ENCODE measurements at places on chromosomes 3 and 15. TPM values are rescaled to one million over a fixed set of nuclear protein-coding genes. Genes with fewer than 3 reads are reported as not detected.

The GOLGA8G gene
- not detected for total RNA-seq

The SPINK8 gene
- not detected for total RNA-seq

The C3orf62 gene
- 1.0 TPM for total RNA-seq

The IL17RE gene
- 10.8 TPM for total RNA-seq

The FSIP1 gene
- 0.76 TPM for total RNA-seq

The B3GNT5 gene
- 35.4 TPM for total RNA-seq

The NEDD4 gene
- 17.8 TPM for total RNA-seq

The CDC25A gene
- 25.5 TPM for total RNA-seq

The SLC27A2 gene
- not detected for total RNA-seq

The PDIA5 gene
- total RNA-seq: 33.0 TPM

The CD276 gene
- 194 TPM for total RNA-seq

The CYP11A1 gene
- 0.16 TPM for total RNA-seq

The MUSTN1 gene
- 1.6 TPM for total RNA-seq

The ACTC1 gene
- not detected for total RNA-seq

The FSTL1 gene
- 102 TPM for total RNA-seq

The ANKRD63 gene
- total RNA-seq: not detected

The CAMK1 gene
- total RNA-seq: 7.3 TPM

The LSAMP gene
- not detected for total RNA-seq

The RBP2 gene
- not detected for total RNA-seq

The GRAMD1C gene
- total RNA-seq: 2.6 TPM

The GXYLT2 gene
- total RNA-seq: 3.3 TPM

The ROBO1 gene
- 16.6 TPM for total RNA-seq

The CCDC39 gene
- not detected for total RNA-seq

The DCLK3 gene
- not detected for total RNA-seq

The ATP10A gene
- total RNA-seq: not detected

The ZNF80 gene
- not detected for total RNA-seq

The CYP1A2 gene
- total RNA-seq: not detected

The OXSR1 gene
- 37.5 TPM for total RNA-seq

The SHQ1 gene
- 11.3 TPM for total RNA-seq

The CPN2 gene
- total RNA-seq: not detected

Data from hair follicular keratinocyte (primary cell).